ENCODE measurements at places on chromosomes 2 and 18.
A peak's percentile ranks its signal among the peaks of the same experiment; 100 is the strongest.

GRCh38 chr2:31428001-31428418, 13.5 kb upstream of the XDH start:
- peak; percentile 16 for DNase-seq

DNA sequence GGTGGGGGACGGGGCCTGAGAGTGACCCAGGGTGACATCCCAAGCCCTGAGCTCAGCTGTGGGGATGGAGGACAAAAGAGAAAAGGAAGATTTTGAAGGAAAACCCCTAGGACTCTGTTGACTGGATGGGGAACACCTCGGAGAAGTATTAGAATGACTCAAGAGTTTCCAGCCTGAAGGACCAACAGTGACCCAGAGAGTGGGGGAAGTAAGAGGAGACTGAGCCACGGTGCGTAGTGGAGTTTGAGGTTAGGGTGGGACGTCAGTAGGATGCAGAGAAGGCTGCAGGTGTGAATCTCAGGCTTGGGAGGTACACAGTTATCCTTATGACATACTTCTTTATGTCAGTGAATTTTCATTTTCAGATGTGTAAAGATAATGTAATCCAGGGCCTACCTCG, 119.5 kb downstream of the NCK2 start:
- DNase-seq, result no peak

- no peak for DNase-seq
These were observed 14.7 kb downstream of the RALB start for GRCh38 chr2:120267348-120267747.

DNA sequence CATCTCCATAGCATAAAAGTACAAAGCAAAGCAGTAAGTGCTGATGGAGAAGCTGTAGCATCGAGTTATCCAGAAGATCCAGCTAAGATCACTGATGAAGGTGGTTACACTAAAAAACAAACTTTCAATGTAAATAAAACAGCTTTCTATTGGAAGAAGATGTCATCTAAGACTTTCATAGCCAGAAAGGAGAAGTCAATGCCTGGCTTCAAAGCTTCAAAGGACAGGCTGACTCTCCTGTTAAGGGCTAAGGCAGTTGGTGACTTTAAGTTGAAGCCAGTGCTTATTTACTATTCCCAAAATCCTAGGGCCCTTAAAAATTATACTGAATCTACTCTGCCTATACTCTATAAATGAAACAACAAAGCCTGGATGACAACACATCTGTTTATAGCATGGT, 44.0 kb downstream of the METTL8 start:
- peak; percentile 24 for DNase-seq

- DNase-seq, result no peak
These were observed 31.4 kb downstream of the IL18R1 start for GRCh38 chr2:102386867-102387541.

All from NB4 (cell line).